ENCODE measurements at places on chromosomes 13 and 19.

DNA sequence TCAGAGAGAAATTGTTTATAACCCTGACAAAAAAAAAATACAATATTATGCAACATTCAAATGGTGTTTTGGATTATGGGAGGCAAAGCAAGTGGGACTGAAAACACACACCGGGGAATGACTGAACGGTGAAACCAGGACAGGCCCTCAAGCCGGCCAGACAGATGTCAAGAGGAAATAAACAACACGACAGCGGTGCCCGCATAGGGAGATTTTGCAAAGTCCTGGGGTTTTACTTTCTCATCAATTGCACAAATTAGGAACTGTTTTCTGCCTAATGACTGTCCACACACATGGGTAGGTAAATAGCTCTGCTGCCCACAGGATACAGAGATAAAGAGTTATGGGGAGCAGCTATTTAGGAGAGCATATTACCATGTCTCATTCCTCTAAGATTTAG, 134.5 kb downstream of the IRS2 start:
- DNase-seq, result no peak

- DNase-seq, result no peak
Measured at GRCh38 chr13:34900288-34900739, 41.8 kb upstream of the NBEA start.

DNA sequence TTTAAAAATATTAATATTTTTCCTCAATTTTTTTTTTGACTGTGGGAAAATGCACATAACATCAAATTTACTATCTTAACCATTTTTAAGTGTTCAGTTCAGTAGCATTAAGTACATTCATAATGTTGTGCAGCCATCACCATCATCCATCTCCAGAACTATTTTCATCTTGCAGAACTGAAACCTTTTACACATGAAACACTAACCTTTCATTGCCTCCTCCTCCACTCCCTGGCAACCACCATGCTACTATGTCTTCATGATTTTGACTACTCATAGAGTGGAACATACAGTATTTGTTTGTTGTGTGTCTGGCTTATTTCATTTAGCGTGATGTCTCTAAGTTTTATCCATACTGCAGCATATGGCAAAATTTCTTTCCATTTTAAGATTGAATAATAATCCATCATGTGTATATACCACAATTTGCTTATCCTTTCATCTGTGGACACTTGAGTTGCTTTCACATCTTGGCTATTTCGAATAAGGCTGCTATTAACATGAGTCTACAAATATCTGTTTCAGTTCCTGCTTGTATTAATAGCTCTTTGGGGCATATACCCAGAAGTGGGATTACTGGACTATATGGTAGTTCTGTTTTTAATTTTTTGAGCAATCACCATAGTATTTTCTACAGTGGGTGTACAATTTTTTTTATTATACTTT, 376.4 kb downstream of the MTUS2 start:
- no peak for DNase-seq

DNA sequence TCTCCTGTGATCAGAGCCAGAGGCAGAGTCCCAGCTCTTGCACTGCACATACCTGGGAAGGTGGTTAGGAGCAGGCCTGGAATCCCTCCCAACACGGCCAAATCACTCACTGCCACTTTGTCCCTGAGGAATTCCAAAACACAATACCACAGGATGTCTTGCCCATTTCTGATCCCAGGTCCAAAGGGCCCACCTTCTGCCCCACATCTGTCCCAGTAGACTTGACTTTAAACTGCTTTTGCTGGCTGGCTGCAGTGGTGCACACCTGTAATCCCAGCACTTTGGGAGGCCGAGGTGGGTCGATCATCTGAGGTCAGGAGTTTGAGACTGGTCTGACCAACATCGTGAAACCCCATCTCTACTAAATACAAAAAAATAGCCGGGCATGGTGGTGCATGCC, 18.9 kb downstream of the ZNF536 start:
- DNase-seq, result no peak

DNA sequence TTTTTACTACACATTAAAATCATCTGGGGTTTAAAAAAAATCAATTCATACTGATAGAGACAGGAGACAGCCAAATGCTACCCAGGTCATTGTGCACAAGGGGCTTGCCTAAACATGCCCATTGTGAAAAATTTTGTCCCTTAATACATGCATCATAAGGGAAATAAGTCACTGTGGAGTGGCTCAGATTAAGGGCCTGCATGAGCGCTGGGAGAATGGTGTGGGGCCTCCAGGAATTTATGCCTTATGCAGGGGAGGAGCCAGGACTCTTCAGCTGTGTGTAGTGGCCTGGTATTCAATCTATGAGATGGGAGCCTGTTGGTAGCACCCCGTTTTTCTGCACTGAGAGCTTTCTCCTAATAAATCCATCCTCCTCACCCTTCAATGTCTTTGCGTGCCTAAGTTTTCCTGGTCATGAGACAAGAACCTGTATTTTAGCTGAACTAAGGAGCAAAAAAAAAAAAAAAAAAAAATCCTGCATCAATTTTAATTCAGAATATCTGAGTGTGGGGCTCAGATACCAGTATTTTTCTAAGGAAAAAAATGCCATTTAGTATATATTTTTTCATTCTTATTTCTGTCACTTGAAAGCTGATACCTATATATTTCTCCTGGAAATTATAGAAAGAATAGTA, 997.6 kb upstream of the ATXN8OS start:
- DNase-seq, result no peak

GRCh38 chr13:111947026-111947810, 119.7 kb upstream of the SOX1 start:
- DNase-seq, result no peak

DNA sequence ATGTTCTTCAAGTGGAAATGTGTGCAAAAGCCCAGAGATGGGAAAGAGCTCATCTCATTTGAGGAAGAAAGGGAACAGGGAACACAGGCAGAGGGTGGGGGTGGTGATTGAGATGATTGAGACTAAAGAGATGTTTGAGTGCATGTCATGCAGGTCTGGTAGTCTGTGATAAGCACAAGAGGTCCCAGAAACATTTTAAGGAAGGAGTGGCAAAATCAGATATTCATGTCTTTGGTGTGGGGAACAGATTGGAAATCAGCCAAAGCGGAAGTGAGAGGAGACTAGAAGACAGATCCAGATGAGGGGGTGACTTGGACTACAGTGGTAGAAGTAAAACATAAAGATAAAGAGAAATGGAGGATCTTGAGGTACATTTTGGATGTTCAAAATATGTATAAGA, 39.4 kb upstream of the DACH1 start:
- no peak for DNase-seq

DNA sequence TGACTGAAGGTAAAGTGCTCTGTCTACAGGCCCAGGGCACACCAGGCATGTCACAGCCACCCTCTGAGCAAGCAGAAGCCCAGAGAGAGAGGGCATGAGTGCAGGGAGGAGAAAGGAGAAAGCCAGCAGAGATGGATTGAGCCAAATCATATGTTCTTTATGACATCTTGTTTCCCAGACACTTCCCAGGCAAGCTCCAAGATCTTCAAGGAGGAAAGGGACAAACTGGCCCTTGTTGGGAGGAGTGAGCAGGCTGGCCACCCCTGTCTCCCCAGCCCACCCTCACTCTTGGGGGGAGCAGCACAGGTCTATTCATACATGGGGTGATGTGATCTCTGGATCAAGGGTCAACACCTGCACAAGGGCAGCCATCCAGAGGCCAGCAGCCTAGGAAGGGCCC, 298.8 kb downstream of the UQCRFS1 start:
- DNase-seq, result no peak

- no peak for DNase-seq
Measured at GRCh38 chr13:65964672-65965071, 1265.5 kb downstream of the PCDH9 start.

- no peak for DNase-seq
Measured at GRCh38 chr13:86464193-86464592, 665.0 kb upstream of the SLITRK6 start.

GRCh38 chr13:30312904-30313303, 5.6 kb upstream of the KATNAL1 start:
- DNase-seq, result no peak

- no peak for DNase-seq
Measured at GRCh38 chr13:95813139-95813538, 136.2 kb downstream of the DNAJC3 start.

GRCh38 chr13:42643076-42643475, 69.1 kb downstream of the TNFSF11 start:
- DNase-seq, result no peak

- DNase-seq, result no peak
Measured at GRCh38 chr13:27919659-27919933, 204 bp upstream of the PDX1 start.

DNA sequence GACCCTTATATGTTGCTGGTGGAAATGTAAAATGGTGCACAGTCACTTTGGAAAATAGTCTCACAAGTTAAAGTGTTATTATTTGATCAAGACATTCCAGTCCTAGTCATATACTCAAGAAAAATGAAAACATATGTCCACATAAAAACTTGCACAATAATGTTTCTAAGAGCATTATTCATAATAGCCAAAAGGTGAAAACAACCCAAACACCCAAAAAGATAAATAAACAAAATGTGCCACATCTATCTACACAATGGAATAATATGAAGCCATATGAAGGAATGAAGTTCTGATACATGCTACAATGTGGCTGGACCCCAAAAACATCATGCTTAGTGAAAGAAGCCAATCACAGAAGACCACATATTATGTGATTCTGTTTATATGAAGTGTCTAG, 14.4 kb upstream of the AKAP8 start:
- DNase-seq, result no peak

DNA sequence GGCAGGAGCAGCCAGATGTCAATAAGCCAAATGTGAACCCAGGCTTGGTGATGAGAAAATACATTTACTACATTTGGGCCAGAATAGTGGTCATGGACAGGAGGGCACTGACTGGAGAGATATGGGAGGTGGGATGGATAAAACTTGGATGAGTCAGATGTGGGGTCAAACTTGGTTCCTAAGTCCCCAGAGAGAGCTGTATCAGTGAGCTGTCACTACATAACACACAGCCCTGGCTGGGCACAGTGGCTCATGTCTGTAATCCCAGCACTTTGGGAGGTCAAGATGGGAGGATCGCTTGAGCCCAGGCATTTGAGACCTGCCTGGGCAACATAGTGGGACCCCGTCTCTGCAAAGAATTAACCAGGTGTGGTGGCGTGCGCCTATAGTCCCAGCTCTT, 51.6 kb upstream of the EHD2 start:
- no peak for DNase-seq

DNA sequence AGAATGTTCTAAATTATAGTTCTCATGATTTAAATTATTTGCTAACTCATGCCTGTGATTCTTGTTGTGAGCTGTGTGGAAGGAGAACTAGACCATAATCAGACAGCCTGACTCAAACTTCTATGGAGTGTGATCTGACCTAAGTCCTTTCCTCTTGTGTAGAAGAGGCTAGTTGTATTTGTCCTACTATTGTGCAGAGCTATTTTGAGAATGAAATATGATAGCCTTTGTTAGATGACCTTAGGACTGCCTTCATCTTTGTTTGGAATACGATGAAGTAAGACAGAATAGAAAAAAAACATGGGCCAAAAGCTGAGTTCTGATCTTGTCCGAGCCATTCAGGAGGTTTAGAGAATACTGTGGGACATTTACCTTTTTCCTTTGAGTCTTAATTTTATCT, 119.4 kb downstream of the STOML3 start:
- no peak for DNase-seq

GRCh38 chr13:65762012-65762411, 1468.1 kb downstream of the PCDH9 start:
- no peak for DNase-seq

- DNase-seq, result no peak
Measured at GRCh38 chr19:15576526-15577156, 38.4 kb upstream of the CYP4F8 start.

DNA sequence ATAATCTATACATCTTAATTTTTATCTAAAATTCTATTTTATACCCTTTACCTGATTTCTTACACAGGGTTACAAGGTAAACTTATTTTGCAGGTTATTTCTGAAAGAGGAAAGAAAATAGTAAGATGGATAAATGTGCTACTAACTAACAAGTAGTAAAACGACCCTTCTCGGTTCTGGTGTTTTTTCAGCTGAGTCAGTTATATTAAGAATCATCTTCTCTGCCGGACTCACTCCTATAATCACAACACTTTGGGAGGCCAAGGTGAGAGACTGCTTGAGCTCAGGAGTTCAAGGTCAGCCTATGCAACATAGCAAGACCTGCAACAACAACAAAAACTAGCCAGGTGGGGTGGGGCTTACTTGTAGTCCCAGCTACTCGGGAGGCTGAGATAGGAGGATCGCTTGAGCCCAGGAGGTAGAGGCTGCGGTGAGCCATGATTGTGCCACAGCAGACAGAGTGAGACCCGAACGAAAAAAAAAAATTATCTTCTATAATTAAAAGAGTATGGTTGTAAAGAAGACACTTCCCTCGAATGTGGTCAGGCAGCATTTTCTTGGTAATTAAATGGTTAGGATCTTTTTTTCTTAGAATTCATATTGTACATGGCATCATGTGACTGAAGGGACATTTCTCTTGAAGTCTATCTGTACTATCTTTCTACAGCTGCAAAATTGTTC, 27.9 kb upstream of the RCBTB2 start:
- DNase-seq, result no peak

DNA sequence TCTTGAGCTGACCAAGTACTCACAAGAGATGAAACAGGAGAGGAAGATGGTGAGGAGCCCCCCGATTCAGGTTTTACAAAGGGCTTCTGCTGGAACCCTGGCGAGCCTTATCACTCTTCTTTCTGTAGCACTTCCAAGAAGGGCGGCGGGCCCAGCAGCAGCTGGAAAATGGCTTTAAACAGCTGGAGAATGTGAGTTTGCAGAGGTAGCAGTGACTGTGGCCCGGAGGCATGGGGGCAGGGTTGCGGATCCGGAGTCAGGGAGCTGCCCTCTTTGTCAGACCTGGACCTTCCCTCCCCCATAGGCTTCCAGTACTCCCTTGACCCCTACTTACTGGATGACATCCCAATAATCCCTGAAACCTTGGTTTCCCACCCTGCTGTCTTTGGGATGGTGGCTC, 3.6 kb downstream of the TRIP10 start:
- no peak for DNase-seq

GRCh38 chr13:76723551-76724232, 162.5 kb downstream of the KCTD12 start:
- DNase-seq, result peak; percentile 16

DNA sequence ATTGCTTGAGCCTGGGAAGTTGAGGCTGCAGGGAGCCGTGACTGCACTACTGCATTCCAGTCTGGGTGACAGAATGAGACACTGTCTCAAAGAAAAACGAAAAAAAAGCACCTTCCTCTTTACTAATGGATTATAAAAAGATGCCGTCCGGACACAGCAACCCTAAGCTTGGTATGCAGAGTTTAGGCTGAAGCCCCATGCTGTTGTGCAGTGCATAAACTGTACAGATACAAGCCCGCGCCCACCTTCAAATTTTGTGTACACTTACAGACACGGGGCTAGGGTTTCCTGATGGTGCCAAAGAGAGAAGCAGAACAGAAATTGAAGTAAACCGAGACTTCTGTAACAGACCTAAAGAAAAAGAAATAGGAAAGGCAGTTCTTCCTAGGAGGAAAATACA, 9.0 kb downstream of the LPAR6 start:
- DNase-seq, result no peak

- no peak for DNase-seq
Measured at GRCh38 chr13:113937527-113938180, 36.2 kb downstream of the C13orf46 start.

Measured in CD4-positive, alpha-beta T cell treated with Interleukin-17A for 1 hour (primary cell).